ENCODE measurements at places on chromosomes 13 and 19.

GRCh38 chr19:48391100-48392005 lies at the start of gene KDELR1:
Gene KDELR1 (minus strand): TSS chr19:48391551. CDS start chr19:48391358, 193 bp downstream.
- DNase-seq: no peak

DNA sequence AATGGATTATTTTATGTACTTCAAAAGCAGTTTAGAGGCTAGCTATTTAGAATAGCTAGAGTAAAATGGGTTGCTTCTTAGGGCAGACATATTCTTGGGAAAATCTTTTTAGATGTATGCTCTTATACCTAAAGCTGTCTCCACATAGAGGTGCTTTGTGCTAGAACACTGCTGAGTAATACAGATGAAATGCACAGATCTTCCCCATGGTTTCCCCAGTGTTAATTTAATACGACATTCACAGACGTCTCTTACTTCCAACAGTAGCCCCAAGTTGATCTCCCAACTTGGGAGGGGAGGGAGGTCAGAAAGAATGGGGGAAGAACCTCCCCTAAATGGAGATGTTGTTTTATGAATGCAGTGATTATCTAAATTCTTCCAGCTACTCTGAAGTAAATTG lies 16.9 kb downstream of the NALCN start:
- no peak for DNase-seq

- no peak for DNase-seq
Measured at GRCh38 chr19:2084993-2085720, 11.0 kb downstream of the MOB3A start.

DNA sequence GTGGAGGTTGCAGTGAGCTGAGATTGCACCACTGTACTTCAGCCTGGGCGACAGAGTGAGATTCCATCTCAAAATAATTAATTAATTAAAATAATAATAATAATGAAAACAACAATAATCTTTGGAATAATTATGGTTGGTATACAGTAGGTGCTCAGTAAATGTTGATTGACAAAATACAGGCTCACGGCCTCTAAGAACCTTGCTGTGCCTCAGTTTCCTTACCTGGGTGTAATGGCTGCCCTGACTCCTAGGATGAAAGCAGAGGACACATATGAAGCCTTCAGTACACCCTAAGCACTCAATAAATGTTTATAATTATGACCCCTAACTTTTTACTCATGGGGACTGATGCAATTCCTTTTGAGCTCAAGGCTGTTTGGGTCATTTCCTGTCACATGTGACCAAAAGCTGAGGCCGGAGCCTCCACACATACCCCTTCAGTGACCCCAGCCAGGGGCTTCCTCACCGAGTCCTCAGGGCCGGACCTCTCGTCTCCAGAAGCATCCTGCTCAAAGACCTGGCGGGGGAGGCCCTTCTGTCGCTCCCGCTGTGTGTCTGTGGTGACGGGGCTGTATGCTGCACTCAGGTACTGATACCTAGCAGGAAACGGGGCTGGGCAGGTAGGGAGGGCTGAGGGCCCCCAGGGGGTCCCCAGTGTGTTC lies 10.5 kb downstream of the DOCK6 start:
- DNase-seq: no peak

- no peak for DNase-seq
Measured at GRCh38 chr13:39602277-39602613, 748 bp downstream of the LHFPL6 start.

DNA sequence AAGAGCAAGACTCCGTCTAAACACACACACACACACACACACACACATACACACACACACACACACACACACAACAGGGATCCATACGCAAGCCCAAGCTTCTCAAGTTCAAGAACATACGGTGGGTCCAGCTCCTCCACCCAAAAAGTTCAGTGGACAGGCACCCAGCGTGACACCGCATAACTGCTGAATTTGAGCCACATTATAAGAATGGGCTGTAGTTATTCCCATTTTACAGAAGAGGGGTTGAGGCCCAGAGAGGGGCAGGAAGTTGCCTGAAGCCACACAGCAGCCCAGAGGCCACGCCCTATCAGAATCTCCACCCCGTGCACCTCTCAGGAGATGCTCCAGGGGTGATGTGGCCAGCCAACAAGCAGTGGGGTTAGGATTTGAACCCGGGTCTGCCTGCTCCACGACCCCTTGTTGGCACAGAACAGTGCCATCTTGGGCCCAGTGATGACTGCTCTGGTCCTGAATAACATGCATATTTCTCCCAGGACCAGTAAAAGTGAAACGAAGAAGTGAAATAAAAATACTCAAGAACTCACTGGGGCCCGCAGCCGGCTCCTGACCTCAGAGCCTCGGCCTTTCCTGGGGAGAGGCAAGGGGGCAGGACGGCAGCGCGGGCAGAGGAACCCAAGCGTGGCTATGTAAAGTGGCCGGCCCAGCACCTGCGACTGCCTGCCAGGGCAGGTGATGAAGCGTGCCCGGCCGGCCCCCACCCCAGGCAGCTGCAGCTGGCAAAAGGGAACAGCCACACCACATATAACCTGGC lies 61.9 kb downstream of the AP1M1 start:
- DNase-seq: no peak

Measured in cerebellar nuclear complex (tissue), 1 donor.